Stimulated activated CD4-positive, alpha-beta T cell treated with anti-CD3 and anti-CD28 coated beads, Interleukin-4, amount 100 ng/mL, for 4 hours (primary cell): ENCODE measurements at places on chromosomes 6 and 20.
A peak's percentile ranks its signal among the peaks of the same experiment; 100 is the strongest.

GRCh38 chr6:41147917-41148316 is 6.2 kb downstream of the TREML1 start:
- no peak for DNase-seq

GRCh38 chr20:63756648-63756991 is 17.0 kb downstream of the SLC2A4RG start:
- DNase-seq: no peak

GRCh38 chr6:90160013-90160412 is 136.6 kb downstream of the BACH2 start:
- DNase-seq: no peak

- DNase-seq: no peak
These were observed 243.3 kb downstream of the SOX4 start for GRCh38 chr6:21836772-21837425.

DNA sequence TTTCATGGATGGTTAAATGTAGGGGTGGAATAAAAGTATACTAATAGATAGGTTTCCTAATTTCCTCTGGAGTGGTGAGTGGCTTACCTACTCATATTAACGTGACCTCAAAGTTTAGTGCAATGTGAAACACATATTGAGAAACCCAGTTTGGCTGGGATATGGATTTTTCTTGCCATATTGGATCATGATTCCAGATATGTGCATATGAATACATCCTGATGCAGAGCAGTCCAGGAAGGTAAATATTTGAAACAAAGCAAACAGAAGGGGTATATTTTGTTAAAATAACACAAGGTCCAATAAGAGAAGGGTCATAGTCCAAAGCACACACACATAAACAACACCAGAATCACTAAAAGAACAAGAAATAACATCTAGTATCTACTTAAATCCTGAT is 608.1 kb downstream of the PKHD1 start:
- no peak for DNase-seq

GRCh38 chr20:35643045-35643444 is 21.7 kb downstream of the CPNE1 start:
- DNase-seq: no peak

- DNase-seq: no peak
These were observed 78.1 kb upstream of the EZR start for GRCh38 chr6:158897236-158897635.

- no peak for DNase-seq
These were observed 47.5 kb upstream of the NHSL1 start for GRCh38 chr6:138546733-138547185.

- no peak for DNase-seq
These were observed 188.8 kb upstream of the TBX18 start for GRCh38 chr6:84953111-84953755.

- DNase-seq: no peak
These were observed 12.9 kb upstream of the GMNN start for GRCh38 chr6:24761851-24762250.

- no peak for DNase-seq
These were observed 131.7 kb upstream of the HDGFL1 start for GRCh38 chr6:22437665-22438064.

DNA sequence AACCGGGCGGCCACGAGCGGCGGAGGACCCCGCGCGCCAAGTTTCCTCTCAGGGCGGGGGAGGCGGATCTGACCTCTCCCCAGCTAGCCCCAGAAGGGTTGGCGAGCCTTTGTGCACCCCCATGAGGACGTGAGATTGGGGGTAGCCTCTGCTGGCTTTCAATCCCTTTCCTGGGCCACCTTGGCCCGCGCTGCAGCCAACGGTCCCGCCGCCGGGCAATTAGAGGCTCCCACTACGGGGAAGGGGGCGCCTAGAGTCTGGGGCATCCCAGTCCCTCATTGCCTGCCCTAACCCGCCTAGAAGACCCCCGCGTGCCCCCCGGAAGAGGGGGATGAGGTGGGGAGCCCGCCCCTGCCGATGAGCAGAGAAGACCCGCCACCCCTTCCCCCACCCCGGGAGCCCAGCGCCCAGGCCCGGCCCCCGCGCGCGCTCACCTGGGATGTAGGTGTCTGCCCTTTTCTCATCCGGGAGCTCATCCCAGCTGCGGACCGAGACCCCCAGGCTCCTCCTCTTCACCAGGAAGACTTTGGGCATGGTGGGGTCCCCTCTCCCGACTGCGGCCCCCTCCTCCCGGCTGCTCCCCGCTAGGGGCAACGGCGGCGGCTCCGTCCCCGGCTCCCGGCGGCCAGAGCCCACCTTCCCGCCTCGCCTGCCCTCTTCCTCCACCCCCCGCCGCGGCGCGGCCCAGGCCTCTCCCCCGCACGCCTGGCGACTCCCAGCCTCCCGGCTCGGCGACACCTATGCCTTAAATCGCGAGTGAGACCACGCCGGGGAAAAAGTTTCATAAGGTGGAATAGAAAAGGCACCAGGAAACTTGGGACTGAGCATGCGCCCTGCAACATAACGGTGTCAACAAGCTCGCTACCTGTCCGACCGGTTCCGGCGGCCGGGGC is at the start of gene OVOL2:
TSS of gene OVOL2 (minus strand) at position 816 of the 893 bp plus-strand sequence. CDS start at position 534, 282 bp downstream.
- DNase-seq: no peak

DNA sequence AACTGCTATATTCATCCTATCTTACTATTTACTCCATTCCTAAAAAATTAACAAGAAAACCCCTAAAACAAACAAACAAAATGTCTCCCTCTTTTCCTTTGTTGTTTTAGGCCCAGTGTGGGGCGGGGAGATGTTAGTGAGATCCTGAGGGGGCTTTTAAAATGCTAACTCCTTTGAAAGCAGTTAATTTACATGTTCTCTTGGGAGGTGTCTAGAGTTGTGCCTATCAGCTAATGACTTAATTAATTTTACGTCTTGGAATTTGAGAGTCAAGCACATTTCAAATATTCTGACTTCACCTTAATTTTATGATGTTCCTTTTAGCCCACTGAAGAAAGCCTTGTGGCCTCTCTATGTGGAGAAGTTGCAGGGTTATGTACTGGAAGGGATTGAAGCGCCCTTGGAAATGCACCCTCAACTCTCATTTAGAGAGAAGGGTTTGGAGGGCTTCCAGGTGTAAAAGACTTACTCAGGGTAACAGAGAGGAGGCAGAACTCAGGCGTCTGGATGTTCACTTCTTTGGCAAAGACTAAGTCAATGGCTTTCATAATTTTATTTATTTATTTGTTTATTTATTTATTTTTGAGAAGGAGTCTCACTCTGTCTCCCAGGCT is 4.9 kb downstream of the SASH1 start:
- no peak for DNase-seq

DNA sequence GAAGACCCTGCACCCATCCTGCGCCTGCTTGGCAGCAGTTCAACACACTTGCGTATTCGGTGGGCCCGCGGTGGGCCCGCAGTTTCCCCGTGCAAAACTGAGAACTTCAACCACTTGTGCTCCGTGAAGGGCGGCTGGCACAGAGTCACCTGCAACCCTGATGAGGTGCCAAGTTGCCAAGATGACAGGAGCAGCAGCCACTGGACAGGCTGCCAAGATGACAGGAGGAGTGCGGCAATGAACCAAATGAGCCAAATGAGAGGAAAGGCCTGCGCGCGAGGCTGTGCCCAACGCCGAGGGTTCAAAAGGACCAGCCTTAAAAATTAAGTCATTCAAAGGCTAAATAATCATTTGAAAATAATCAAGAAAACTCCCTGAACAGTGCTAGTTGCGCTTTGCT is 20.1 kb downstream of the DIDO1 start:
- no peak for DNase-seq

DNA sequence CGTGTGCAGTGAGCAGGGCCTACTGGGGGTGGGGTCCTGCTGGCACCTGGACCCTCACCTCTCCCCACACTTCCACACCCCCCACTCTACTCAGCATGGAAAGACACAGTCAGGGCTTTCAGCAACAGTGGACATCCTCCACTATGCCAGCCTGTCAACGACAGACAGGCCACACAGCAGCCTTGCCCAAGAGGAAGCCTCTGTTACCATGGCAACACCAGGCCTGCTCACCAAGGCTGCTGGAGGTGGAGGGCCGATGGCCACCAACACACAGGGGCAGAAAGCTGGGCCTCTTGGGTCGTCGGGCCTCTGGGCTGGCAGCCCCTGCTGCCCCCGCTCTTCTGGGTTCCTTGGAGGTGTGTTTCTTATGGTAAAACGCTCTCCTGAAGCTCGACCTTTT is 13.6 kb downstream of the BNIP5 start:
- DNase-seq: no peak

DNA sequence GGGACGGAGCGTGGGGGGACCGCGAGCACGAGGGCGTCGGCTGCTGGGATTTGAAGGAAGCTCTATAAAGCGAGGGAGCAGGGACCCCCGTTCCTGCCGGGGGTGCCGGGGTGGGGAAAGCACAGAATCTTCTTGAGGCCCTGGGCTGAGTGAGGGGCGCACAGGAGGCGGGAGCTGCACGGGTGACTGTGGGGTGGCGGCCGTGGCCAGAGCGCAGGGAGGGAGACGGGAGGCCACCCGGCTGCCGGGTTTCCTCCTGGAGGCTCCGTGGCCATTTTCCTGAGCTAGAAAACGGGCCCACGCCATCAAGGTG is 385.1 kb downstream of the SMOC2 start:
- no peak for DNase-seq

DNA sequence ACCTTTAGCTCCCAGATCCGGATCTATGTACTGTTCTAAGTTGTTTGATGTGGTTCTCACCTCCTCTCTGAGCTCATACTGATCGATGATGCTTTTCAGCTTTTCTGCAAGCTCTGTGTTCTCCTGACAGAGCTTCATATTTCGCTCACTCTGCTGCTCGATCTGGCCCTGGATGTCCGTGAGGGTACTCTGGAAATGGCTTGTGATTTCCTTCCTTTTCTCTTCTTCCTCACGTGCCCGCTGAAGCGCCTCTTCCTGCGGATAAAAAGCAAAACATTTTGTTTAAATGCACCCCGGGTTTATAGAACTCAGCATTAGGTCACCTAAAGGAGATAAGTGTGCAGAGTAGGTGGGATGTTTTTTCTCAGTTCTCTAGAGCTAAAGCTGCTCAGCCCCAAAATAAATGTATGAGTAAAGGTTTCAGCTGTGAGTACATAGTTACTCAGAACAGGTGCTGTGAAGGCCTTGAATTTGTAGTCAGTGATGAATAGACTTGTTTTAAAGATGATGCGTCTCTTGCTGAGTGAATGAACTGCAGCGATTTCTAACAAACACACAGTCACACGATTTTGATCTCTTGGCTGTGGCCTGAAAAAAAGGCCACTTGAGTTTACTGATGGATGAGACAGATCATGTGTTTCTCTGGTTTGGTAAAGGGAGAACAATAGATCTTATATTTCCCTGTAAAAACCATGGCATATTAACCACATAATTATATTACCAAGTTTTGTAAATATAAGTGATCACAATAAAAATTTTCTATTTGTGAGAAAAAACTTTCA is 29.1 kb downstream of the TXLNB start:
- DNase-seq: peak; percentile 11

DNA sequence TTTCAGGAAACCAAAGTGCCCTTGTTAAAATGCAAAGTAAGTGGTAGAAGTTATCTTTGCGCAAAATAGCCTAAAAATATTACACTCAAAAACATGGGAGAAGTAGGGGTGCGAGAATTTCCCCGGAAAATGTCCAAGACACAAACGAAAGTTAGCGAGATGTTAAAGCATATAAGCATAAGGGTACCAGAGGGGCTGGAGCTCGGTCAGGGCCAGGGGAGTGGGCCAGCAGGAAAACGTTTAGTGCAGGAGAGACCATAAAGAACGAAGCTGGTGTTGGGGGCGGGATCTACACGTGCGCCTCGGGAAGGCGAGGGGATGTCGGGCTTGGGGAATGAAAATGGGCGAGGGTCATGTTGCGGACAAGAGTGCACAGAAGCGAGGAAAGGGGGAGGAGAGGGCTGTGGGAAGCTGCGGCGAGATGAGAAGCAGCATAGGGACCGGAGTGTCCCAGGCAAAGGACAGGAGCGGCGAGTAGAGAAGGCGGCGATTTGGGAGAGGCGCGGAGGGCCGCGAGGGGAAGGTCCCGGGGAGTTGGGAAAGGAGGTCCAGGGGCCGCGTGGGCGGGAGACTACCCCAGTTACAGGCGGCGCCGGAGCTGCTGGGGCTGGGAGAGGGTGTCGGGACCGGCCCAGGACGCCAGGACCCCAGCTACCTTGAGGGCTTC is 600 bp downstream of the XPO5 start:
- DNase-seq: no peak

DNA sequence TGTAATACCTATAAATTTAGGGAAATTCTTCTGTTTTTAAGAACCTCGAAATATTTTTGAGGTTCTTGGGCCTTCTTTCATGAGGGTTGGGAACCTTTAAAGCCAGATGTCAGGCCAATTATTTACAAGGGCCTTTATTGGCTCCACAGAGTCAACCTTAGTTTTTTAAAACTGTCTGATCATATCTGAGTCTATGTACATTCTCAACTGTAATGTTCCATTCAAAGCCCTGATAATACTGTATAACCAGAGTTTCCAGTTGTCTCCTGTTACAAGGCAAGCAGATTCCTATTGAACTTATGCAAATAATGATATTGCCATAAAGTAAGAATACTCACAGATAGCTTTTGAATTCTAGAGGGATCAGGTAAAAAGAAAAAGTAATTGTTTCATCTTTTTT is 545.5 kb downstream of the EPM2A start:
- no peak for DNase-seq

DNA sequence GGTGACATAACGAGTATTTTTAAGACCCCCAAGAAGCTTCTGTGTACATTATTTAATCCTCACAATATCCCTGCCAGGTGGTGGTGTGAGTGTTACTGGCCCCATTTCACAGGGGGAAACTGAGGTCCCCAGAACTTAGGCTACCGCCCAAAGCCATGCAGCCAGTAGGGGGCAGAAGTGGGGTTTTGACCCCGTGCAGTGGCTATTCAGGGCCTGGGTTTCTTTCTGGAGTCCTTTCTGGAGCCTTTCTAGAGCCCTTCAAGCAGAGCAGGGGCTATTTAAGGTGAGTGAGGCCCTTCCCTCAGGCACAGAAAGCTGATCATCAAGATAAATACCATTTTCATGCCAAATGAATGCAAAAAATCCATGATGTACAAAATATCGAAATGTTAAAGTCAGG is 59.0 kb downstream of the CTCFL start:
- no peak for DNase-seq

GRCh38 chr6:88367248-88367647 is 201.1 kb upstream of the CNR1 start:
- no peak for DNase-seq

- no peak for DNase-seq
These were observed 7.9 kb downstream of the ACSS1 start for GRCh38 chr20:25050082-25050481.
